ENCODE measurements at places on chromosomes 2 and 18.

DNA sequence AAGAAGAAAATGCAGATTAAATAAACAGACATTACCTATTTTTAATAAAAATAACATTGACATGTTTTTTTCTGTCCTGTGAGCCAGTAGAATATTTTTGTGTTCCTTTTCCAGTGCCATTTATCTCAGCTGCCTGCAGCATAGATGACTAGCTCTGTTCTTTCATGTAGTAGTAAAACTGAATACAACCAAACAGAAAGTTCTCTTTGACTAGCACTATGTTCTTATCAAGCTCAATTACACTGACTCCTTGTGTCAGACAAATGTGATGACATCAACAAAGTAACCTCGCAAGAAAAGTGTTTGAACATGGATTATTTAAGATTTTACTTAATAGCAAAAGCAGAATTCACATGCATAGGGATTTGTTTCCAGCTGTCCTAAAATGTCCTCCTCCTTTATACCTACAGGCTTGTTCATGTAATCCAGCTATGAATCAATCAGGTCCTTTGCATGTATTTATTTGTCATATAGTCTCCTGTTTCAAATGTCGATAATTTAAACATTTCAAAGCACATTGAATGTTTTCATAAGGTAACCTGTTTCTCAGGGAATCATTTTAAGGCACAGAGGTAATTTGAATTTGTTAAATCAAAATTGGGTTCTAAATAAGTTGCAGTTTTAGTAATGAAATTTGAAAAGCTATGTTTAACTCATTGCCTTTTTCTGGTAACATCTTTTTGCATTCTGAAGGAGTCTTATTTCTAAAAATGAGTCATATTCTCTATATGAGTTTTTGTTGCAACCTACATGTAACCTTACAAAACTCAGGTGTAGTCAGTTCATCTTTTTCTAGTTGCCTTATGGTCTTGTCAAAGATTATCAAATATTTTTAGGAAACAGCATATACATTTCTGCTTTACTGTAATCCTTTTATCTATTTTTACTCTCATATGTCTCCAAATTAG, 215.3 kb upstream of the GULP1 start:
- DNase-seq = no peak

- DNase-seq = no peak
Measured at GRCh38 chr18:75043478-75043877, 165.5 kb downstream of the PTGR3 start.

- DNase-seq = no peak
Measured at GRCh38 chr2:54103454-54104314, 11.7 kb upstream of the ACYP2 start.

GRCh38 chr2:46298522-46299353, 1.5 kb downstream of the EPAS1 start:
- peak; percentile 27 for DNase-seq

GRCh38 chr2:203808046-203808750, 59.4 kb upstream of the CTLA4 start:
- DNase-seq = no peak

GRCh38 chr18:79576686-79577351, 102.8 kb upstream of the CTDP1 start:
- DNase-seq = peak; percentile 12

- DNase-seq = no peak
Measured at GRCh38 chr2:130997198-130997597, 96.1 kb downstream of the FAM168B start.

DNA sequence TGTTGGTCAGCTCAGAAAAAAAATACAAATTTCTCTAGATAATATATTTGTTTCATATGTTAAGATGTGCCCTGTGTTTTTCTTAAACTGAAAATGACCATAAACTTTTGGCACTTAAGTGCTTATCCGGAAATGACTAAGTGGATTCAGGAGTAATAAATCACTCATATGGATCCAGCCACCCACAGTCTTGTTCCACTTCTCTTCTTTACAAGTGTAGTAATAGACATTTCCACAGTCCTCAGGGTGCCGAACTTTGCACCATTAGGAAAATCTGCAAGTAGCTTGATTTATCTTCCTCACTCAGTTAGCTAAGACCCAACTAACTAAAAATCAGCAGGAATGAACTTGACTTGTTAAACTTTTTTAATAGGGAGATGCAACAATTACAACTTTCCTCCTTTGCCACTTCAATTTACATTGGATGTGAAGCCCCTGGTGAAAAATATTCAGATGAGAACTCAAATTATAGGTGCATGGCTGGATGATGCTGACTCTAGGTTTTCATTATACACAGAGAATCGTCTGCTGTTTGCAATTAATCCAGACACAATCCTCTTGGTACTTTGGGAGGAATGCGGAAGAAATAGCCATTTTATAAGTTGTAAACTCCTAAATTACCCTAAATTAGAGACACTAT, 322.5 kb downstream of the ARHGAP15 start:
- no peak for DNase-seq

DNA sequence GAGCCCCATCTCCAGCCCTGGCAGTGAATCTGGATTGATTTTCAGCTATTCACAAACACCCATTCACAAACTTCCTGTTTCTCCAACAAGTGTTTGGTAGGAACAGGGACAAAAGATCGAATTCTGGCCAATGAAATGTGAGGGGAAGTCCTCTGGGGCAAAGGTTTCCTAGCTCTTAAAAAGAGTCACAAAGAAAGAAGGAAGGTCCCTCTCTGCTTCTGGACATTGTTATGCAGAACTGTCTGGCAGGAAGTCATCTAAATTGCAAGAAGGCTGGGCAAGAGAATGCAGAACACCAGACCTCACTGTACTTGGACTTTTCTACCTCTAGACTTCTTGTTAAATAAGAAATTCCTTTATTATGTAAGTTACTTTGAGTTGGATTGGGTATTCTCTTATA, 137.3 kb downstream of the CCDC148 start:
- DNase-seq = no peak

GRCh38 chr2:28084564-28084963, 194.0 kb downstream of the BABAM2 start:
- DNase-seq = no peak

All from activated CD8-positive, alpha-beta memory T cell treated with anti-CD3 and anti-CD28 coated beads, Interleukin-2, amount 50 U/mL, for 4 hours (primary cell).